ENCODE measurements at places on chromosomes 5 and 9.

GRCh38 chr9:87834357-87834756, 48.3 kb upstream of the SPATA31E1 start:
- DNase-seq = no peak

- DNase-seq = no peak
These were observed 24.0 kb downstream of the ENC1 start for GRCh38 chr5:74616236-74617146.

DNA sequence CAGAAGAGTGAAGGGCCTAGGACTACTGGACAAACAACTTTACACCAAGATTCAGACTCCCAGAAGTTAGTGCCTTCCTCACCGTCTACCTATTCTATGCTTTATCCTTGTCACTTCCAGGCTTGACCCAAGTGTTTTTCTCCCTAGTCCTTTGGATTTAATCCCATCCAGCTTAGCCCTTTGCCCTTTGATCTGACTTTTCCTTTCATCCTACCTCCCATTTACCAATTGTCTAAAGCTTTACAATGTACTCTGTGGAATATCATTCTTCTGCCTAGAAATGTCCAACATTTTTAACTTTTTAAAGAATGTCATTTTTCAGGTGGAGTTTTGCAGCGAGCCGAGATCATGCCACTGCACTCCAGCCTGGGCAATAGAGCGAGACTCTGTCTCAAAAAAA, 292.1 kb downstream of the EPB41L4A start:
- DNase-seq = no peak

GRCh38 chr5:125190232-125191087, 444.0 kb upstream of the ZNF608 start:
- no peak for DNase-seq

GRCh38 chr9:71758277-71758676, 10.0 kb downstream of the CEMIP2 start:
- no peak for DNase-seq

DNA sequence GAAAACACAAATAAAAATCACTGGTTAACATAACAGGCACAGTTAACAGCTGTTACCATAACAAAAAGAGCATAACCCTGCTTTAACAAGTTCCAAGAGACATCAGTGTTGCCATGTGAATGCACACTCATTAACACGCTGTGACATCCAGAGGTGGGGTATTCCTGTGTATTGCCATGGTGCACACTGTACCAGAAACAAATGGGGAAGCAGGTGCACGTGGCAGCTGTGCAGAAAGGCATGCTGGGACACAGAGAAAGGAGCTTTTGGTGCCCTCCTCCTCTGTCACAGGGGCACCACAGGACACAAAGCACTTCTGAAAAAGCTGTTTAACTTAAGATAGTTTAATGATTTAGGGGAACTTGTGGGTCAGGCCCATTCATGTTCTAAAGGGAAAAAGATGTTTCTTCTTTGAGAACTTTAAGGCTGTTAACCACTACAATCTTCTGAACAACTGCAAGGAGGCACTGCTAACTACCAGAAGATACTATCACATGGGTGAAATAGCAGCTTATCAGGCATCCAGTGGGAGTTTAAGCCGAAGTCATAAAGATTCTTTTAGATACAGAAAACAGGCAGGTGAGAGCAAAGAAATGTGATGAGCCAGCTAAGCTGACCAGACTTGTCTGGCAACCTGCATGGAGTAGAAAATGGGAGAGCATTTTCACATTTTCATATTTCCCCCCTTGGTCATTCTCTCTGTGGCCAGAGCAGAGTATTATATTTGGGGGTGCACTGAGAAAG, 56.4 kb upstream of the GOLPH3 start:
- peak; percentile 57 for DNase-seq

GRCh38 chr9:130239741-130240241, 25.8 kb upstream of the HMCN2 start:
- peak; percentile 12 for DNase-seq

DNA sequence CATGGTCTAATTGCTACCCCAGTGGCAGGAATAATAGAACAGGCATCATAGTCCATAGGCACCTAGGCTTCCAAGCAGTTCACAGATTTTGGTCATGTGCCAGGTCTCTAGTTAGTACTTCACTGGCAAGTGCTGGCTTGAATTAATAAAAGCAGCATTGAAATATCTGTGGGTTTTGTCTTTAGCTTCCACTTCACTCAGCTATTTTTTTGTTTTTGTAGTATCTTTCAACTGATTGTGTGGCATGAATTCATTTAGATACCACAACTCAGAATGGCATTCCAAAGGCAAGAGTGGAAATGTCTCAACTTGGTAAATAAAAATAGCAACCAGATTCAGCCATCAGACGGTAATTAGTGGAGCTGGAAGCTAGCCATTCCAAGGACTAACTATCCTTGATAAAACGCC, 27.9 kb upstream of the ITGA2 start:
- DNase-seq = no peak

- DNase-seq = no peak
These were observed 32.6 kb upstream of the SLC6A19 start for GRCh38 chr5:1168796-1169195.

- no peak for DNase-seq
These were observed 156.0 kb upstream of the CDKN2B start for GRCh38 chr9:22165144-22165543.

DNA sequence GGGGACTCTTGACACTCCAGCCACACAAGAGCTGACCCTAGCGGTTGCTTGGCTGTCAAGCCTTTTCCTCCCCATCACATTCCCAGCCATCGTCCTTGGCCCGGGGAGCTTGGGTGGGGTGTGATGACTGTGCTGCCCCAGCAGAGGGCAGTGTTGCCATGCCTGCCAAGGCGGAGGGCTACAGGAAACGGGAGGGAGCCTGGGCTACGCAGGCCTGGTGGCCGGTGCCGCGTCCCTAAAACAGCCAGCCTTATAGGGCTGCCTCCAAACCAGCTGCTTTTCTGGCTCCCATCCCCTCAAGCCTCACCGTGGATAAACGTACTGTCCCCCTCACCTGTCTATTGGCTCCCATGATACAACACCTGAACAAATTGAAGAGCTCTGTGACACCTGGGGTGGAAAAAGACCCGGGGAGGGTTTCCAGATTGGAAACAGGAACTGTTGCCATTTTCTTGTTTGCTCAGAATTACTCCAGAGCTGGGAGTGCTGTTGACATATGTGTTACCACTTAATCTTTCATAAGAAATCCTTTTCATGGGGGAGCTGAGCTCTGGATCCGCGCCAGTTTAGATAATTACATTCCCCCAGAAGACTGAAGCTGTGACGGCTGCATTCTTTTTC, 72.8 kb upstream of the ASTN2 start:
- peak; percentile 31 for DNase-seq

DNA sequence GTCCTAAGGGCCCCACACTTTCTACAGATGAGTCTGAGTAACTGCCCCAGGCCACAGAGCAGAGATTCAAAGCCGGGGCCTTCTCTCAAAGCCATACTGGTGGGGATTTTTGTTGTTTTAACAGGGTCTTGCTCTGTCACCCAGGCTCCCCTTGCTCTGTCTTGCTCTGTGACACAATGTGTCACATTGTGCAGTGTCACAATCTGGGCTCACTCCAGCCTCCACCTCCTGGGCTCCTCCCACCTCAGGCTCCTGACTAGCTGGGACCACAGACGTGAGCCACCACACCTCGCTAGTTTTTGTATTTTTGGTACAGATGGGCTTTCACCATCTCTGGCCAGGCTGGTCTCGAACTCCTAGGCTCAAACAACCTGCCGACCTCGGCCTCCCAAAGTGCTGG, 8.6 kb downstream of the AGPAT2 start:
- DNase-seq = peak; percentile 54

GRCh38 chr9:18979367-18979766, 53.6 kb downstream of the SAXO1 start:
- DNase-seq = no peak

- DNase-seq = no peak
These were observed 10.8 kb downstream of the FBXO38 start for GRCh38 chr5:148394587-148395019.

GRCh38 chr5:96642281-96642640, 19.9 kb upstream of the CAST start:
- DNase-seq = no peak

GRCh38 chr5:164663198-164663989, 1158.0 kb downstream of the MAT2B start:
- DNase-seq = no peak

DNA sequence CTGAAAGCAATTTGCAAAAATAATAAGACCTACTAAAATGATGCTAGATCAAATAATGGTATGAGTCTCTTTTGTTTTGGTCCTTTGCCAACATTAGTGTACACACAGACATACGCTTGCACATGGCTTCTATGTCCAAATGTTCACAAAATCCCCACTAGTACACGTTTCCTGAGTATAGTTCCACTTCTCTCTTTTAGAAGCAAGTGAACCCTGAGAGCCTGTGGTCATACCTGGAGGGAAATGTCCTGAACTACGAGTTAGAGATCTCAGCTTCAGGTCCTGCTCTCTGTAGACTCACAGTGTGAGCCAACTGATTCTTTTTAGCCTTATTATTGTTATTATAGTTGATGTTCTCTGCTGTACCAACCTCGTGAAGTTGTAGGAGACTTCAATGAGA, 47.3 kb upstream of the ACTBL2 start:
- DNase-seq = no peak

DNA sequence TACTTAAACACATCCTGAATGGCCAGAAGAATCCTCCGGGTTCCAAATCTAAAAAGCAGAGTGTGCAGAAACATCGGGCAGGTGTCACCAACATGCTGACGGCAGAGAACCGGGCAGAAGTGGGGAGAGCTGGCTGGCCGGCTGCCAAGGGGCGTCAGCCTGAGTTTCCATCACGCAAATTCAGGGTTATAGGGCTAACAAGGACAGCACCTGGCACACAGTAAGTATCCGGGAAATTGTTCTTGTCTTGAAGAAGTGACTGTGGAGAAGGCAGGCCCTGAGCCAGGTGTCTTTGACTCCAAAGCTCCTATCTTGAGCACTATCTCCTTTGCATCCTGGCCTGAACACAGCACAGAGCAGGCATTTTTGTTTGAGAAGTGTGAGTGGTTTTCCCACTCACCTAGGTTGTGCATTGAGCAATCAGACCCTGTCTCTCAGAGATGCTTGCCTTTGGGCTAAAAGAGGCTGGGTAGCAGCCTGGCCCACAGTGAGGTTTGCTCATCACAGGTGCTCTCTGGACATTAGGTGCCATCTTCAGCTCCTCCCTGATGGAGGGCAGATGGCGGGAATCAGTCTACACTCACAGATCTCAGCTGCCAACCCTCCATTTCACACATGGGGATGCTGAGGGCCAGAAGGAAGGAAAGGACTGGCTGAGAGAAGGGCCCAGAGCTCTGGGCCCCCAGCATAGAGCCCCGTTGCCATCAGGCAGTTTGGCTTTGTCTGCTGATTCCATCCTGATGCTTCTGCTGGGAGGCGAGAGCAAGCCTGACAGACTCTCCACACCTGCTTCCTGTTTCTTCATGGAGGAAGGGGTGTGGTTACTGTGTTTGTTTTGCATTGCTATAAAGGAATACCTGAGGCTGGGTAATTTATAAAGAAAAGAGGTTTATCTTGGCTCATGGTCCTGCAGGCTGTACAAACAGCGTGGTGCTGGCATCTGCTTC, 52.8 kb downstream of the WHRN start:
- no peak for DNase-seq

GRCh38 chr9:7500521-7500920, 299.1 kb downstream of the DMAC1 start:
- DNase-seq = no peak

DNA sequence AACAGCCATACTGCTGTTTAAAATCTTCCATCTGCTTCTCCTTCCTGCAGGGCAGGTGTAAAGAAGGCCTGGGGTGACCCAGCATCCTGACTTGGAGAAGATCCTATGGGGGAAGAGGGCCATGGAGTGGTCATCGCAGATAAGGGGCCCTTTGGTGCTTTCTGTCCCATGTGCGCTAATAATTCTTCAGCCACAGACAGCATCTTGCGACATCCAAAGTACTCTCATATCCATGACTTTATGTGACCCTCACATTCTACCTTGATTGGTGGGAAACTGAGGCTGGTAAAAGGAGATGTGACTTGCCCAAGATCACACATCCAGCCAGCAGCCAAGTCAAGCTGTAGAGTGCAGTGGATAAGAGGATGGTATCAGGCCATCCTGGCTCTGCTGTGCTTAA, 44.3 kb upstream of the HAND1 start:
- DNase-seq = no peak

DNA sequence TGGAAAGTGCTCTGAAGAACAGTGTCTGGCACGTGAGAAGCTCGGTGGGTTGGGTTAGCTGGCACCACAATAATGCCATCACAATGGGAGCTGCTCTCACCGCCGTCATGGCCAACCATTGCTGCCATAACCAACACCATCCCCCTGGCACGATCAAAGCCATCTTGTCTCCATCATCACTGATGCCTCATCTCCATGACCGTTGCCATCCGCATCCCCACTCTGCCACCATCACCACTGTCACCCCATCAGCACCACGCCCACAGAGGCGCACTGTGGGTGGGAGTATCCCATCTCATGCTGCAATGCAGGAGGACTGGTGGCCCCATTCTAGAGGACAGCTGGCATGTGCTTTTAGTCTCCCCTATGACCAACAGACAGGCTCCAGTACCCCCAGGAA, 23.7 kb downstream of the NR5A1 start:
- no peak for DNase-seq

DNA sequence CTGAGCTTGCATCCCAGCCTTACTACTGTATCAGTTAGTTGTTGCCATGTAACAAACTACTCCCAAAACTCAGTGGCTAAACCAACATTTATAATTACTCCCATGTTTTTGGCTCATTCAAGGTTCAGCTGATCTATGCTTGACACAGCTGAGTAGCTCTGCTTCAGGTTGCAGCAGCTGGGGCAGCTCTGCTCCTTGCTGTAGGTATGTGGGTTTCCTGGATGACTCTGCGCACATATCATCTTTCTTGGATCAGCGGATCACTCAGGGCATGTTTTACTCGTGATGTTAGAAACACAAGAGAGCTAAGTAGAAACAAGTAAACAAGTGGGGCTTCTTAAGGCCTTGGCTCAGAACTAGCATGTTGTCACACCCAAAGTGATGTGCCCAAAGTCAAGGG, 15.1 kb downstream of the TEK start:
- no peak for DNase-seq

DNA sequence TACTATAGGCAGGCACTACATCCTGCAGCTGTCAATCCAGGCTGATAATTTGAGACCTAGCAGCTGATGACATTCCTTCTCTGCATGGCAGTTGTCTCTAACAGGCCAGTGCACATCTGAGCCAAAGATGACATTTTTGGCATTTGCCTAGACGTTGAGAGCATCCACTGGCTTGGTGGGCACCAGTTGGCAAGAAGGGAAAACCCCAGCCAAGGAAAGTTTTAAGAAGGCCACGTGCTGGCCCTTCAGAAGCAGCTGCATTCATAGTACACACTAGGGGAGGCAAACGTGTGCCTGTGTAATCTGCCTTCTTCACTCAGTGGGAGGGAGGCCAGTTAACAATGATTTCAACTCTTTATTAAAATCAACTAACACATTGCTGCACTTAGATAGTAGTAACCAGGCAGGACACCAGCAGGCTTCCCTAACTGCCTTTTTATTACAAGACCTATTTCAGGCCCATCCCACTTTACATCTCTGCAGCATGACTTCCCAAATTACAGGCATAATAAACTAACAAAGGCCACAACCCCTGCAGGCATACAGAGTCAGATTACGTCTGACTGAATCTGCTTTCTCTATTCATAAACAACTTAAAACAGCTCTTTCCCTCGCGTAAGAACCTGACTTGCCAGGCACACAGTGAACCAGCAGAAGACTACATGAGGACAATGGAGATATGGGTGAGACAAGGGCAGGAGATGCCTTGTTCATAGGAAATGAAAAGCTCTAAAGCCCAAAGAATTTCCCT, 576.3 kb downstream of the PDE4D start:
- DNase-seq = no peak

- no peak for DNase-seq
These were observed 1864.7 kb upstream of the ACO1 start for GRCh38 chr9:30519756-30520155.

All from inflammatory macrophage (primary cell).